Stimulated activated effector memory CD8-positive, alpha-beta T cell treated with anti-CD3 and anti-CD28 coated beads, Interleukin-12 subunit alpha, Interleukin-12 subunit beta, amount 100 ng/mL, for 72 hours (primary cell): ENCODE measurements at places on chromosomes 3 and 15.

DNA sequence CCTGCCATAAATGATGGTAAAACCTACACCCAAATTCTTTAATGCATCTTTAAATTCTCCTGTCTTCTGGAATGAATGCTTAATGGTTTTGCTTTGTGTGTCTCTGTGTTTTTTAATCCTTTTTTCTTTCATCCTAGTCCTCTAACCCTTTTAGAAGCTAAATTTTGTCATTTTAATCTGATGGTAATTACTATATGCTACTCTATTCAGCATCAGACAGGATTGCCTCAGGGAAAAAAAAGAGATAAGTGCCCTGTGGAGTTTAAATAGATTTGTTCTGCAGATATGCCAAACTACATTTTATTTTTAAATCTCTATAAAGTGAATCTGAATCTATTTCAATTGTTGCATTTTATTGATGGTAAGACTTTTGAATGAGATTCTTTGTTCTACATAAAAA lies 966.8 kb downstream of the NSUN3 start:
- no peak for DNase-seq

DNA sequence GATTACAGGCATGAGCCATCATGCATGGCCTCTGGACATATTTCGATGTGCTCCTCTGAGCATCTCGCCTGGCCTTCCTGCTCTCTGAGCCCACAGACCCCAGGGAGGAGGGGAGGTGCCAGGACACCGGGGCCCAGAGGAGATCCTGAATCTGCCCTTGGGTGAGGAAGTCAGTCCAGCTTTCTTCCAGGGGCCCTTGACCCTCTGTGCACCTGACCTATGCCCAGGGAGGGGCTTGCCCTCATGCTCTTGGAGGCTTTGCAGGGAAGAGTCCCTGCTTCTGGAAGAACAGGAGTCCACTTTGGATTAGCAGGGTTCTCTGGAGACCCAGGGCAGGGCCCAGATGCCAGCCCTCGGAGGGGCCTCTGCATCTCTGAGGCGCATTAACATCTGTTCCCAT lies 1.4 kb downstream of the ACSBG1 start:
- DNase-seq = no peak

DNA sequence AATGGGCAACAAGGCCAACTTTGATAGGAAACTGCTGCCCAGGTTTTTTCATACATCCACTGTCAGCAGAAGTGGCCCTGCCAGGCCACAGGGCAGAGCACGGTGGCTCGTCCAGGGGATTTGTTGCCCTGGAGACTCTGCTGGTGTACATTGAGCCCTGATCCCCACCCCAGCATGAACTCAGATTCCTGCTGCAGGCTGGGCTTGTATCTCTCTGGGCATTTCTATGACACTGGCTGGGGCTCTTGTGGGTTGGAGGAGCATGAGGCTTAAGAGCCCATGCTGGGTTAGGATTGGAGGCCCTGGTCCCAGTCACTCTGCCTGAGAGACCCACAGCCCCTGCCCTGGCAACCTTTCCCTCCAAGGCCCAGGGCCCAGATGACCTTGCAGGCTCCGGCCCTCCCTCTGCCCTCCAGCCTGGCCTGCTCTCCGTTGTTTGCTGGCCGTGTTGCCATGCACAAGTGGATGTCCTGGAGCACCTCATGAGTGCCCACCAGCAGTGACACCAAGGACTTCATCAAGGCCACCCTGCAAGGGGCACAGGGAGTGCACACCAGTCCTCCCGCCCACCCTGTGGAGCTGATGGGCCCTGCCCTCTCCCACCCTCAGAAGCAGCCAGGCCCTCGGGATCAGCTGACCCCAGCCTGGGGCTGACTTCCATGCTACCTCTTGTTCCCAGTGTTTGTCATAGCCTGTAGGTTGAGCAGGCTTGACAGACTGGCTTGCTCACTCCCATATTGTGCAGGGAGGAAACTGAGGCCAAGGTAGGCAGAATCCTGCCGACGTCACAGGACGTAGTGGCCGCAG lies 58.2 kb downstream of the ZNF445 start:
- DNase-seq = no peak

DNA sequence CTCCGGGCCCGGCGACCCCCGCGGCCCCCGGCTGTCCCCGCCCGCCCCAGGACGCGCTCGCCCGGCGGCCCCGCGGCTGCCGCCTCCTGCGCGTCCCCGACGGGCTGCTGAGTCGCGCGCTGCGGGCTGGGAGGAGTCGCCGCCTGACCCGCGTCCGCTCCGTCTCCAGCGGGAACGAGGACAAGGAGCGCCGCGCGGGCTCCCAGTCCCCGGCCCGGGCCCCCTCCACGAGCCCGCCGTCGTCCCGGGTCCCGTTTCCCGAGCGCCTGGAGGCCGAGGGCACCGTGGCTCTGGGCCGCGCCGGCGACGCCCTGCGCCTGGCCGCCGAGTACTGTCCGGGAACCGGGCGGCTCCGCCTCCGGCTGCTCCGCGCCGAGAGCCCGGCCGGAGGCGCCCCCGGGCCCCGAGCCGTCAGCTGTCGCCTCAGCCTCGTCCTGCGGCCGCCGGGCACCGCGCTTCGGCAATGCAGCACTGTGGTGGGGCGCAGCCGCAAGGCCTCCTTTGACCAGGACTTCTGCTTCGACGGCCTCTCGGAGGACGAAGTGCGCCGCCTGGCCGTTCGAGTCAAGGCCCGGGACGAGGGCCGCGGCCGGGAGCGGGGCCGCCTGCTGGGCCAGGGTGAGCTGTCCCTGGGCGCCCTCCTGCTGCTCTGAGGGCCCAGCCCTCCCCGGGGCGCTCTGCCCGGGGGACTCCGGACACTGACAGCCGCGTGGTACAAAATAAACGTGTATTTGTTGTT lies 1.5 kb downstream of the C2CD4A start:
- peak; percentile 70 for DNase-seq

DNA sequence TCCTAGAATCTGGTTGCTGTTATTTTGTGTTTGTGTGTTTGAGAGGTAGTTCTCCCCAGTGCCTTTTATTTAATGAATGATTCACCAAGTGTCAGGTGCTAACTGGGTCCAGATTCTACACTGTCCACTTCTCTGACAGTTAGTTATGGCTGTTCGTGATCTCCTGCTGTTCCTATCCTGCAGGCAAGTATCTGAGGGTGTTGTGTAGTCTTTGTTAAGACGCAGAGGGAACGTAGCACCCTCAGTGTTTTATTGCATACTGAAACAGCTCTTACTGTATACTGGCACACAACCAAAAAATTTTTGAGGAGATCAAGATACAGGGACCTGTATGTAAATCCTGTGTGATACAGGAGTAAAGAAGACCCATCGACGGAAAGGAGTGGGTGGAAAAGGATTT lies 1271.3 kb downstream of the ROBO1 start:
- DNase-seq = no peak

- no peak for DNase-seq
Observed at GRCh38 chr3:117019082-117019713, 309.6 kb downstream of the TUSC7 start.

GRCh38 chr15:43828061-43828657 lies 1.4 kb downstream of the WDR76 start:
- DNase-seq = no peak

GRCh38 chr3:129446926-129447325 lies 6.9 kb downstream of the IFT122 start:
- DNase-seq = no peak

GRCh38 chr3:36367912-36368573 lies 12.3 kb upstream of the STAC start:
- DNase-seq = no peak

DNA sequence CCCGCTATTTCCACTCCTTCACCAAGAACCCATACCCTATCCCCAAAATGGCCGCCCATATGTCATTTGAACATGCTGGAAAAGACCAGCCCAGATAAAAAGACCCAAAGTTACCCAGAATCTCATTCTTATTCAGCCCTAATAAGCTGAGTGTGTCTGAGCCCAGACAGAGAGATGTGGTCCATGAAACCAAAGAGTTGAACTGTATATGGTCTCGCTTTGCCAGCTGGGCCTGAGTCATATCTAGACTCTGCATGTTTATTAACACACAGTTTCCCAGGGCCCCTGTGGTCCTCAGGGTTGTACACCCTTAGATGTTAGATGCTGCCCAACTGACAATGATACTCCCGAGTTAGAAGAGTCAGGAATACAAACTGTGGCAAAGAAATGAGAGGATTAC lies 201.9 kb upstream of the STRIT1 start:
- no peak for DNase-seq

DNA sequence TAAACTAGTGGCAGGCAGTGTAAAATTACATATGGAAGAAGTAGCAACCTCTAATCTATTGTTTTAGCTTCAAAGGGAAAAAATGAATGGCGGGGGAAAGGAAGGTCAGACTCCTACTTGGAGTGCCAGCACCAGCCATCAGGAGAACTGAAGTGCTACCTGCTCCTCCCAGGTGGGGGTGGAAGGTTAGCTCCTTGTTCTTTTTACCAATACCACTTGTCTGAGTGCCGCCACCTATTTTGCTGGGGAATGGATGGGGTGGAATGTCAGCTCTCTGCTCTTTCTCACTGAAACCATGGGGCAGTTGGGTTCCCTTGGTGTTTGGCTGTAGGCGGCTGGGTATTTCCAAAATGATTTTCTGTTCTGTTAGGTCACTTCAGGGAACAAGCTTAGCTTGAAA lies 428.7 kb upstream of the EPHA3 start:
- DNase-seq = no peak

GRCh38 chr3:195806211-195806915 lies 5.4 kb downstream of the MUC4 start:
- DNase-seq = no peak

DNA sequence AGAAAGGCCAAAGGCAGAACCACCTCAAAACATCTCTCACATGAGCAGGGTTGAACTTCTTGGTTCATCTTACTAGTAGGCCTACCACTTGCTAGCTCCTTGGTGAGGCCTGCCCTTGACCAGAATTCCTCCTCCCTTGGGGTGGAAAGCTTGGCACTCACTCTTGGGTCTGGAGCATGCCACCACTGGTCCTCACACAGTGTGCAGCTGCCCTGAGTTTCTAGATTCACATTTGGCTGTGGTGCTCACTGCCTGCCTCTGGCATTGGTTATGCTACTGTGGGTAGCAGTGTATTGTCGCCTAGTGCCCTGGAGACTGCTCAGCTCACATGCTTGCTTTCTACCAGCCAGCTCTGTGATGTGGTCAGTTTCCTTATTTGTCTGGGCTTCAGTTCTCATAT lies 23.7 kb downstream of the OXNAD1 start:
- DNase-seq = no peak

GRCh38 chr15:38254051-38254883 lies 1.6 kb downstream of the SPRED1 start:
- no peak for DNase-seq

GRCh38 chr15:58490086-58490887 lies 58.5 kb downstream of the LIPC start:
- DNase-seq = no peak

DNA sequence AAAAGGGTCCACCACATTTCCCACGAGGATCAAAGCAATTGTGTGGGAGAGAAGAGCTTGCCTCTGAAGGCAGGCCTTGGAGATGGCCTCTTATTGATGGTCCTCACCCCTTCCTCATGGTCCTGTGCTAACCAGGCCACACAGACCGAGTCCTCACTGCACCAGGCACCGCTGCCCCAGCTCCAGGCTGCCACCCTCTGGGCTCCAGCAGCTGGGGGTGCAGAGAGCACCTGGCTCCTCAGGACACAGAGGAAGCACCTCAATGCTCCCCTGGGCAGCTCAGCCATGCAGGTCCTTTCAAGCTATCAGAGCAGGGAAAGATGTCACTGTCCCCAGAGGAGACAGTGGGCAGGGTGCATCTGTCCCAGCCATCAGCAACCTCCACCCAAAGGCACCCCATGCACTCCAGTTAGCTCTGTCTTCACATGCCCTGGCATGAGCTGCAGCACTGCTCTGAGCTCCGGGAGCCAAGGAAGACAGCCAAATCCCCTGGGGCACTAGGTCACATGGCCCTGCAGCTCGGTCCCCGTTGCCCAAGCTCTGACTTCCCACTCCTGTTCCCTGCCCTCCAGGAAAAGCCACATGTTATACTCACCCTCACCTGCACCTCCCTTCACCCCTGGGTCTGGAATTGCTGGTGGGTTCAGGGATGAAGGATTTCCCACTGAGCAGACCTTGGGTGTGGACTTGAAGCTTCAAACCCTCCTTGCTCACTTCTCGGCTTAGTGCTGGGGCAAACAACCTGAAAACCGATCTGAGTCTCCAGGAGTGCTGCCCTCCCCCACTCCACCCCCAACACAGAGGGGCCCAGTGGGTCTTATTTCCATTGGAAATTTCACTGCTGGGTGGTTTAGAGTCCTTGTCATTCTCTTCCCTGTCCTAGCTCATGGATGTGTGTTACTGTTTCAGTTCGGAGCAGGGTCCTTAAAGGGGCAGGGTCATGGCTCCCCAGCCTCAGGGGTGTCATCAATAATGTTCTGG lies 32.6 kb downstream of the ALS2CL start:
- no peak for DNase-seq

- DNase-seq = no peak
Observed at GRCh38 chr3:171206283-171206682, 179.8 kb upstream of the SLC2A2 start.

GRCh38 chr3:106820726-106821362 lies 556.4 kb upstream of the CCDC54 start:
- no peak for DNase-seq

GRCh38 chr3:29141918-29142275 lies 139.0 kb upstream of the RBMS3 start:
- no peak for DNase-seq

- no peak for DNase-seq
Observed at GRCh38 chr3:48826451-48826850, 21.2 kb downstream of the PRKAR2A start.

- DNase-seq = no peak
Observed at GRCh38 chr3:64257100-64257755, 32.0 kb upstream of the PRICKLE2 start.

DNA sequence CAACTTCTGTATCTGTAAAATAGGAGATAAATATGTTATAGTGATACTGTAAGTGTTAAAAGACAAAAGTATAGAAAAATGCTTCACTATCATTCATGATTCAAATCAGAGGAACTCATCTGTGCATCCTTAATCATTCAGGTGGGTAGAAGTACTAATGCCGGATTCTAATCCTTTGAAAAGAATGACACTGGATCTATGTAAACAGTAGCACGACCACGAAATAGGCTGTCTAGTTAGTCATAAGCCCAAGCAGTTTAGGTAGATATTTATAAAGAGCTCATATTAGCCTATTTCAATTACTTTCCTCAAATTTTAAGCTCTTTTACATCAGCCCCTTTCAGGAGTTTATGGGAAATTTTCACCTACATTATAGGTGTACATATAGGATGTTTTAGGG lies 437.9 kb downstream of the SOX2 start:
- no peak for DNase-seq

GRCh38 chr15:101192081-101192480 lies 59.8 kb downstream of the CHSY1 start:
- no peak for DNase-seq

- no peak for DNase-seq
Observed at GRCh38 chr3:130658678-130659077, 88.0 kb downstream of the PIK3R4 start.
